ENCODE measurements at places on chromosomes 6 and 20.
A peak's percentile ranks its signal among the peaks of the same experiment; 100 is the strongest.

DNA sequence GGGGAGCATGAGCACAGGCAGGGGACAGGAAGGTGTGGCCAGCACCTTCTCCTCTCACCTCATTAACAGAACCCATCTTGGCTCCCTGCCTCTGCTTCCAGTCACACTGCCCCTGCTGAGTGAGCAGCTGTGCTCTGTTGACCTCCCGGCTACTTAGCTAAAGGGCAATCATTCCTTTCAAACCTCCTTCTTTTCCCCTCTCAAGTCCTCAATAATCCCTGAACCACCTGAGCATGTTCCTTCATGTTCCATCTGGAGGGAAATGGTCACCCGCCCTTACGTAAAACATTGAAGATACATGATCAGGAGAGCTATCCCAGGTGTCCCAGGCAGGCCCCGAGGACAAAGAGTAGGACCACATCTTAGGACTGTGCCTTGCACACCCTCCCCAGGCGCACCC is 21.7 kb upstream of the MRPS10 start:
- no peak for DNase-seq

DNA sequence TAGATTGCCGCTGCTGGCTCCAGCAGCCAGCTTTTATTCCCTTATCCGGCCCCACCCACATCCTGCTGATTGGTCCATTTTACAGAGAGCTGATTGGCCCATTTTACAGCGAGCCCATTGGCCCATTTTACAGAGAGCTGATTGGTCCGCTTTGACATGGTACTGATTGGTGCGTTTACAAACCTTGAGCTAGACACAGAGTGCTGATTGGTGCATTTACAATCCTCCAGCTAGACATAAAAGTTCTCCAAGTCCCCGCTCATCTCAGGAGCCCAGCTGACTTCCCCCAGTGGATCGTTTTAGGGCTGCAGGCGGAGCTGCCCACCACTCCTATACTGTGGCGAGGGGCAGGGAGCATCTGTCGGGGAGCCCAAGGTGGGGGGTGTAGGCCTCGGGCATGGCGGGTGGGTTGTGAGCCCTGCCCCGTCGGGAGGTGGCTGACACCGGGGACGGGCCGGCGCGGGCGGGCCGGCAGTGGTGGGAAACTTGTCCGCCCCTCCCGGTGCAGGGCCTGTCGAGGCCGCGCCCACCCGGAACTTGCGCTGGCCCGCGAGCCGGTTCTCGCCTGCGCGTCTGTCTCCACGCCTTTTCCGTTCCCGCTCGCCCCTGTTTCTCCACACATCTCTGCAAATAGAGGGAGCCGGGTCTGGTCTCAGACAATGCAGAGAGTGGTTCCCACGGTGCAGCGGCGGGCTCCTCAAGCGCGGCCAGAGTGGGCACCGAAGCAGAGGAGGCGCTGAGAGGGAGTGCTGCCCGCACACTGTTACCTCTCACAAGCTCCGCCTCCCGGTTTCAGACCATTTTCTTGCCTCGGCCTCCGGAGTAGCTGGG is 86.1 kb upstream of the STMND1 start:
- DNase-seq, result no peak

DNA sequence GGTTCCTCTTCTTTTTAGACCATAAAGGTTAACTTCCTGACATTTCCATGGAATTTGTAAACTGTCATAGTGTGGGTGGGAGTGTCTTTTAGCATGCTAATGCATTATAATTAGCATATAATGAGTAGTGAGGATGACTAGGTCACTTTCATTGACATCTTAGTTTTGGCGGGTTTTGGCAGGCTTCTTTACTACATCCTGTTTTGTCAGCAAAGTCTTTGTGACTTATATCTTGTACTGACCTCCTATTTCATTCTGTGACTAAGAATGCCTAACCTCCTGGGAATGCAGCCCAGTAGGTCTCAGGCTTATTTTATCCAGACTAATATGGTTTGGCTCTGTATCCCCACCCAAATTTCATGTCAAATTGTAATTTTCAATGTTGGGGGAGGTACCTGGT is 149.6 kb upstream of the SYNCRIP start:
- DNase-seq, result no peak

DNA sequence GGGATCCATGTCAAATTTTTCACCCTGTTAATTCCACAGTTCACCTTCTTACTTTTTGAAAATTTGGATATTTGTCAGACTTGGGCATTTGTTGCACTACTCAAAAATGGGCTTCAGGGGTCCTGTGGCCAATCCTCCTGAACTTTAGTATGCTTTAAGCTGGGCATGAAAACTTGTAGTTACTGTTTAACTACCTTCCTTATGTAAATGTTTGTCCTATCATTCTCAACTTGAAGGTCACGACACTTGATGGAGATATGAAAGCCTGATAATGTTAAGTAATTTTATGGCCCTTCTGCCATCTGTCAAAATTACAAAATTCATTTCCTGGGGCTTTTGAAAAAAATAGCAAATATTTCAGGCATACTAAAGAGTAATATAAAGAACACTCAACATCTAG is 4.2 kb upstream of the ZNF311 start:
- no peak for DNase-seq

DNA sequence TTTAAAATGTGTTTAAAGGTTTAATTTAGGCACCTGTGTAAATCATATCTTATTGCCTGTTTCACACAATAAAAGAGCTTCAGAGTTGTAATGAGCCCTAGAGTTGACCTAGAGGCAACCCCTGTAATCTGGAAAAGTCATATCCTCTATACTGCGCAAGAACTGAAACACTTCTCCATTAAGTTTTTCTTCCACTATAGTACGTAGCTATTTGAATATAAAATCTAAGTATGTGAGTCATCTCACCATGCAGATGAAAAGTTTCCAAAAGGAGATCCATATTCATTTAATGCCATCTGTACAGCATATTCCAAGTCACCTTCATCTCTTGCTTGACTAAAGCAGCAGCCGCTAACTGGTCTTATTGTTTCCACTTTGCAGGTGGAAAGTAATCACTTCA is 26.0 kb upstream of the TAAR1 start:
- no peak for DNase-seq

DNA sequence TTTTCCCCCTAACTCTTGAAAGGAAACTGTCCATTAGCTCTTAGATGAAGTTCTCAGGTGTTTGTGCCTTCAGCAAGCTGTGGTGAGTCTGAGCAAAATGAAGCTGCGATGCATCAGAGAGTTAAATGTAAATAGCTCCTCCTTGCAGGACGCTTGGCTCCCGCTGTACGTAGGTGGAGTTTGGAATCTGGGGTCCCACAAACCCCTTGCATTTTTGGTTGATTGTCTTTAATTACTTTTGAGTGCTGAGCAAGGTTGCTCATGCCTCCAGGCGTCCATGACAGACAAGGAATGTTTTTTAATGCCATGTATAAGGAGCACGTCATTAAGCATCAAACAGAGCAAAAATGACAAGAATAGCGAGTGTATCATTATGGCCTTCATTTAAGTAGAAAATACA is 300.5 kb downstream of the TFAP2C start:
- DNase-seq, result no peak

DNA sequence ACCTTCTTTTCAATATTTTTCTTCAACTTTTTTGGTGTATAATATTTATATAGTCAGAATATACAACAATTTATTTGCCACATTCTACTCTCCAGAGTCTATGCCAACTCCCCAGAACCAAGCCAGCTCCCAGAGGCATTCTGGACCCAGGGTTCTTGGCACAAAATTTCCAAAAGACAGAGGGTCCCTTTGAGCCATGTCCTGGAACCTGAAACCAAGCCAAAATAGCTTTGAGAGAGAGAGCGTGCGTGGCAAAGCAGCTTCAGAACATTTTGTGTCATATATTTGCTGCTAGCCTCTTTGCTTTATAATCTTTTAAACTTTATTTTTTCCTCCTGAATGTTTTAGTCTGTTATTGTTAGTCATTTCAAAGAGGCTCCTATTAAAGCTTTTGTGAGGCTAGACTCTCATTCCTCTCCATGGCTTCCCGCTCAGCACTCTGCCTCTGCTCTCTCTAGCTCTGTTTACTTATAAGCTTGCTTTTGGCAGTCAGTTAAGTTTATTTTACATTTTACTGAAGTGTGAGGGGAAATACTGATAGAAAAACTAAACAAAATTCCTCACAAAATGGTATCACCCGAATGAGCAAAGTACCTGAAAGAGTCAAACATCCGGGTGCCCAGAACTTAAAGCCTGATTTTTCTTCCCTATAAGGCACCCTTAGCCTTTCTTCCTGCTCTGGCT is 605.1 kb upstream of the ID4 start:
- no peak for DNase-seq

DNA sequence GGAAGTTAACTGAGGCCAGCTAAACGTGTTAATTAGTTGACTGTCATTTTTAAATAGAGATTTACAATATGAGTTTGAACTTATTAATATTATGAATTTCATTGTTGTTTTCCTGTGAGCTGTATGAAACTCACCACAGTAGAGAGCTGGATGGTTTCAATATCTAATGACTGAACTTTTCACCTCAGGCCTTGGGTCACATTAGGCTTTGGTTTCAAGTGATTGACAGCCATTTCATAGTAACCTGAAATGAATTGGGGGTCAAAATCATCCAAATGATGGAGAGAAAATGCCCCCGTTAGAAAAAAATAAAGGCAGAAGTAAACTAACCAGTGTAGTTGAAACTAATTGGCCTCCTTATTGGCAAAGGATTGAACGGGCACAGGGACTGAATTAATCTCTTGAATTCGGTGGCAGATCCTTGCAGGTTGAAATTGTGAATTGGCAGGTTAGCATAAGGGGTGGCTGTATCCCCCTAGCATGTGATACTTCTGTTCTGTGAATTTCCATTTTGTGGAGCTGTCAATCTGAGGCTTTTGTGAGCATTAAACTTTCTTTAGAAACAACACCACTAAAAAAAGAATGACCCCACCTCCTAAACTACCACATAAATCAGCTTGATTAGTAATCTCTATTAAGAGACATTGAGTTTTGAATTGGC is 155.1 kb upstream of the MMS22L start:
- DNase-seq, result no peak

DNA sequence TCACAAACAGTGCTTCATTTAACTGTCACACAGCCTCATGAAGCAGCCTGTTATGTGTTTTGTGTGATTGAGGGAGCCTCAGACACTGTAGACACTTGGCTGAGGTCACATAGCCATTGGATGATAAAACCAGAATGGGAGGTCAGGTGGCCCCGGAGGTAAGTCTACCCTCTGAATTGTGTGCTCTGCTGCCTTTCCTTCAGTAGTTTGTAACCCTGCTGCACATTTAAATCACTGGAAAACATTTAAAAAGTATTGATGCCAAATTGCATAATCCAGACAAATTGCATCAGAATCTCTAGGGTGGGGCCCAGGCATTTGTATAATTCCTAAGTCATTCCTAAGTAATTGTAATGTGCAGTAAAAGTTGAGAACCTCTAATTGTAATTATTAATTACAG is 85.2 kb upstream of the ECI2 start:
- no peak for DNase-seq

DNA sequence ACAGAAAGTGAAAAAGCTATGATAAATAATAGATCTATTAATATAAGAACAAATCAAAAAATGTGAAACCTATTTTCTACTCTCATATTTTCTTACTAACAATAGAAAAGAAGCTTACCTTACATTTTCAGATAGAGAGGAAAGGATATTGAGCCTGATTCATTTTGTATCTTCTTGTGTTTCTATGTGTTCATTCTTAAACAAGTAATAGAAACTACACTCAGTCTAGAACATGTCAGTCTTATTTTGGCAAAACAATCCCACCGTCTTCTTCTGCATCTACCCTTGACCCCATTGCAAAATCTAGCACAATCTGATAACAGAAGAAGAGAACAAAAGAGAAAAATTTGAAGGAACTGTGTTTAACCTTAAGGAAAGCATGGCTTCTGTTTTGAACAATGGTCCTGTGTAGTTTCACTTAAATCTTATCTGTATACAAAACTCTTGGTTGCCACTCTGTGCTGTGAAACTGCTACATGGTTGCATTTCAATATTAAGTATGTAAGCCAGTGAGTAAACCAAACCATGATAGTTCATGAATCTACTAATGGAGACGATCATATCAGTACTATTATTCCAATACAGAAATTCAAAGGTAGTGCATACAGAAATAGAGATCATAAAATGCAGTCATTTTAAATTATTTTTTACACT is 69.5 kb upstream of the LGSN start:
- DNase-seq, result no peak

DNA sequence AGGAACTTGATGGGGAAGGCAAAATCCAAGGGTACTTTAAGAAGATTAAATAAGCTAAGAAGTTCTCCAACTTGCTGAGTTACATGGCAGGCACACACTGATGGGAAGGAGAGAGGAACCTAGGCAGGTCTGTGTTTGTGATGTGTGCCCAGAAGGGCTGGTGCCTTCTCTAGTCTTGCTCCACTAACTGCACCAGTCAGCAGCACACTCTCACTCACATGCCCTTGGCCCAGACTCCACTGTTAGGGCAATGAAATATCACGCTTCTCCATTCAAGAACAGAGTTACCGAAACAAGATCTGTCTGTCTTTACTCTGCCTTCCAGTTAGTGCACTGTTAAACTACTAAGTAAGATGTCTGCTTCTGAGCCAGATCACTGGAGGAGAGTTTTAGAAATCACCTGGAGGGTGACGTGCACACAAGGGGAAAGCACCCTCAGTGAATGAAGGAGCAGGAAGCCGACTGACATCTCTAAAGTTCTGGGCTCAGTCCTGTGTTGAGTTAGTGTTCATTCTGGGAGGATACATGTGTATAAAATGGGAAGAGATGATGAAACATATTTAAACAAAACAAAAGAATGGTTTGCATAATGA is 251.1 kb downstream of the FOXC1 start:
- no peak for DNase-seq

GRCh38 chr20:50670126-50670862 is 21.0 kb downstream of the RIPOR3 start:
- peak; percentile 47 for DNase-seq

Data from H54 (cell line).